Stimulated activated CD8-positive, alpha-beta memory T cell treated with anti-CD3 and anti-CD28 coated beads, Interleukin-2, amount 100 ng/mL, for 1 hour (primary cell): ENCODE measurements at places on chromosomes 2 and 18.

DNA sequence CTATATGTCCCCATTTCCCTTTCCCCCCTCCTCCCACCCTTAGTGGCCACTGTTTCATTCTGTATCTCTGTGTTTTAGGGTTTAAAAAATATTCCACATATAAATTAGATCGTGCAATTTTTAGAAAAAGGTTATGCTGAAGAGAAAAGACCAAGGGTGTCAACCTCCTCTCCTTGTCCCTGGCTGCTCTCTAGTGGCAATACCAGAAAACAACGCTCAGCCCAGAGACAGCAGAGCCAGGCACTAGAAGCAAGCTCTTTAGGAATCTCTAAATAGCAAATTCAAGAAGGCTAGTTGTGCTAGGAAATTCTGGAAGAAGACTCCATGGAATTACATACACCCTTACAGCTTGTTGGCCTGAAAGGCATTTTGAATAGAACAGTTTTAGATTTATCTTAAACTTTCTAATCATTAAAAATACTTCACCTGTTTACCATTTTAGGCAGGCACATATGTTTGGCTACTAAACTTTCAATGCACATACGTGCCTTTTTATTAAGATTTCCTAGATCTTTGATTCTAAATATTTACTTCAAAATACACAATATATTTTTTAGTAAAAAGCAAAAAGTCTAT is 35.1 kb upstream of the RASGRP3 start:
- DNase-seq: no peak

DNA sequence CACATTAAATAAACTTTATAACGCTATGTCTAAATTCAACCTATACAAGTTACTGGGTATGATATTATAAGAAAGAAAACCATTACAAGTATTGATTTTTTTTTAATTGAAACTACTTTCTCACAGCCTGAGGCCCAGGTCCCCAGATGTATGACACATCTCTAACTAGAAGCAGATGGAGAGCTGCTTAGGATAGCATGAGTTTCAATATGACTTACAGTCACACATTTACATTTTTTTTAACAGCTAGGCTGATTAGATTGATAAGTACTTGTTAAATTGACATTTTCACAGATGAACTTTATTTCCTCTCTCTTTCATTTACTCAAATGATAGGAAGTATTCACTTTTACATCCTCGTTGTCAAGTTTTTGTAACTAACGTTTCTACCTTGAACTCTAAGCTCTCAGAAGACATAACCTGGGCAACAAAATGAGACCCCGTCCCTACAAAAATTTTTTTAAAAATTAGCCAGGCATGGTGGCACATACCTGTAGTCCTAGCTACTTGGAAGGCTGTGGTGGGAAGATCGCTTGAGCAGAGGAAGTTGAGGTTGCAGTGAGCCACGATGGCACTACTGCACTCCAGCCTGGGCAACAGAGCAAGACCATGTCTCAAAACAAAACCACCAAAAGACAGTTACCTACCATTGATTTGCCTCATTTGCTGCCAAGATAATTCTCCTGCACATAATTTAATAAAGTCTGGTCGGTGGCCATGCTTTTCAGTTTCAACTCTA is 52.4 kb downstream of the STK39 start:
- DNase-seq: no peak

DNA sequence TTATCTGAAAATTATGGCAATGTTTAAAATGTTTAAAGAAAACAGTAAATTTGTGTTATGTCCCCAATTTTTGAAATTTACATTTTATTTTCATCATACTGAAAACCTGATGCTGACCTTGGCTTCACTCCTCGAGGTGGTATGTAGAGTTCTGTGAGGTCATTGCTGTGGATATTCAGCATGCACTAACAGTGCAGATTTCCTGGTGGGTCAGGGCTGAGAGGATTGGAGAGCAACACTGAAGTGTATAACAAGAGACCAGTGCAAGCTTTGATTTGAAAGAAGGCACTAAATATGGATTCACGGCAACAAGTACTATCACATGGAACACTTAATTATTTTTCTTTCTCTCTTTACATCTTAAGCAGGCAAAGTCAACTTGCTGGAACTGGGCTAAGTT is 134.1 kb downstream of the SLC8A1 start:
- no peak for DNase-seq

GRCh38 chr2:146762786-146763185 is 1082.0 kb upstream of the ACVR2A start:
- no peak for DNase-seq

DNA sequence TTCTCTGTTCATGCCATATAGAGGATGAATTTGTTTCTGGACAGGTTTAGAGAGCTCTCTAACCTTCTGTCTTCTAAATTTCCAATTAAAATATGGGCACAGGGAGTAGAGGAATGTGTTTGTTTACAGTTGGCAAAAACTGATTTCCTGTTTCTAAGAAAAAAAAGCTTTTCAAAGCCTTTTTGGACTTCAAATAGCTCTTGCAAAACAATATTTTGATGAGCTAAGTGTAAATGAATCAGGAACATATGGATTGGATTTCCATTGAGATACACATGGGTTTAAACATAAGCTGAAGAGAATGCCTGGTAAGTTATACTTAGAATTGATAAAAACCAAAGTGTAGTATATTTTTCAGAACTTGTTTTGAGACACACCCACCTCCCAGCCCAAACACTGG is 677.5 kb downstream of the NYAP2 start:
- no peak for DNase-seq

- DNase-seq: no peak
Observed at GRCh38 chr18:55380589-55380988, 207.4 kb downstream of the TCF4 start.

DNA sequence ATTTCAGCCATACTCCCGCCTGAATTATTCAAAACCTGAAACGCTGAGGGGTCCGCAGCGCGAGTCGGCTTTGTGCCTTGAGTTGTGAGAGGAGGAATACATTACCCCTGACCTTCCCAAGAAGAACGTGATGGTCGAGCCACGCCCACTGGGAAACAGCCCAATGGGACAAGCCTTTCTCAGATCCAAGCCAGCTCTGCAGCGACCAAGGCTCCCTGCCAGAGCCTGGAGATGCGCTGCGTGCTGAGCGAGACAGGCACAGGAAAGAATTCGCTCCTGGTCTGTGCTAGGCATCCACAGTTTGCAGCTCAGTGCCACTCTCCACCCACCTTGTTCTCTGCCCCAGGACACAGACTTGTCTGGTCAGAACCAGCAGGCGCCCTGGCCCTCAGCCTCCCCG is 74.1 kb upstream of the GLI2 start:
- DNase-seq: no peak

DNA sequence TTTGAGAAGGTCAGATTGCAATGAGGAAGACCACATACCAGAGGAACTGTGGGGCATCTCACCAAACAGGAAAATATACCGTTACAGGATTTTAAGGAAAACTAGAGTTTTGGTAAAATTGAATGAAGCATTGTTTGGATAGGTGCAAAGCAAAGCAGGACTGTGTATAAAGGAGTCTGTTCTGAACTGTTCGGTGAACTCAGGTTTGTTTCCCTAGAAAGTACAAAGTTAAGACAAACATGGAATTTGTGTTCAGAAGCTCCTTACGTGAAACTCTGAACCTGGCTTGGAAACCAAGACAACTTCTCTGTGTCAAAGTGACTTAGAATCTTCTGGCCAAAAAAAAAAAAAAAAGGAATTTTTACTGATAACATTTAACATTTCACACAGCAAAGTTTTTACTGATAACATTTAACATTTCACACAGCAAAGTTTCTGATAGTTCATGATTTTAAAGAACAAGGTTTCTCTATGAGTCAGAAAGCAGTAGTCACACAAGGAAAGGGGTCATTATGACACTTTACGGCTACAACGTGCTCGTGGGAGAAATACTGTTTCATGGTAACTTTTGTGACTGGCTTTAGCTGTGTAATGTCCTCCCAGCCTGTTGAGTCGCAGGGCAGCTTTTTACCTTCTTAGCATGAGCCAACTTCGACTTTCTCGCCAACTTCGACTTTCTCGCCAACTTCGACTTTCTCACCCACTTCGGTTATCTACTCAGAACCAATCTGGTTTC is 21.2 kb upstream of the TET3 start:
- no peak for DNase-seq

DNA sequence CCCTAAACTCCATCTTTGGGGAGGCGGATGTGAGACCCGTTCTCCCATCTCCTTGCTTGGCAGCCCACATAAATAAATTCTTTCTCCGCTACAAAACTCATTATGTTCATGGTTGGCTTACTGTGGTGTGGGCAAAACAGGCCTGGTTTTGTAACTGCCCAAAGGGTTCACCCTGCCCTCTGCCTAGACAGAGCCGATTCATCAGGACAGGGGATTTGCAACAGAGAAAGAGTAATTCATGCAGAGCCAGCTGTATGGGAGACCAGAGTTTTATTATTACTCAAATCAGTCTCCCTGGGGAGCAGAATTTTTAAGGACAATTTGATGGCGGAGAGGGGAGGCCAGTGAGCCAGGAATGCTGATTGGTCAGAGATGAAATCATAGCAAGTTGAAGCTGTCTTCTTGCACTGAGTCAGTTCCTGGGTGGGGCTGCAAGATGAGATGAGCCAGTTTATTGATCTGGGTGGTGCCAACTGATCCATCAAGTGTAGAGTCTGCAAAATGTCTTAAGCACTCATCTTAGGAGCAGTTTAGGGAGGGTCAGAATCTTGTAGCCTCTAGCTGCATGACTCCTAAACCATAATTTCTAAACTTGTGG is 8.4 kb upstream of the RNF125 start:
- DNase-seq: no peak

- DNase-seq: no peak
Observed at GRCh38 chr2:80086831-80087230, 217.7 kb downstream of the LRRTM1 start.

GRCh38 chr2:67922080-67922785 is 140.6 kb downstream of the C1D start:
- no peak for DNase-seq

- DNase-seq: no peak
Observed at GRCh38 chr18:44712025-44712424, 31.3 kb downstream of the SETBP1 start.

DNA sequence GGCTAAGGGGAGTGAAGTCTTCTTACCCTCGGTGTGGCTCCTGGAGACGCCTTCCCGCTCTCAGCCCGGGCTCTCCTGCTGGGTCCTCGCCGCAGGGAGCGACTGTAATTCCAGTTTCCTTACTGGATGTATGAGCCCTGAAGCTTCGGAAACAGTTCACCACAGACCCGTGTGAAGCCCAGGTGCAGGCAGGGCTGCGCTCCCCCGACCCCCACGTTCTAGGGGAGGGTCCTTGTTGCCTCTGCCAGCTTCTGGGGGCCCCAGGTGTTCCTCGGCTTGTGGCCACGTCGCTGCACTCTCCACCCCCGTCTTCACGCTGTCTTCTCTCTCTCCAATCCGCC is 5.1 kb upstream of the ASB1 start:
- no peak for DNase-seq
